Muscle of arm (tissue), 14 donors: ENCODE measurements at places on chromosomes 7 and 10. TPM values are rescaled to one million over a fixed set of nuclear protein-coding genes. Genes with fewer than 3 reads are reported as not detected.
A peak's percentile ranks its signal among the peaks of the same experiment; 100 is the strongest.

CHCHD1 gene
- 36.4 TPM for polyA plus RNA-seq

DNA sequence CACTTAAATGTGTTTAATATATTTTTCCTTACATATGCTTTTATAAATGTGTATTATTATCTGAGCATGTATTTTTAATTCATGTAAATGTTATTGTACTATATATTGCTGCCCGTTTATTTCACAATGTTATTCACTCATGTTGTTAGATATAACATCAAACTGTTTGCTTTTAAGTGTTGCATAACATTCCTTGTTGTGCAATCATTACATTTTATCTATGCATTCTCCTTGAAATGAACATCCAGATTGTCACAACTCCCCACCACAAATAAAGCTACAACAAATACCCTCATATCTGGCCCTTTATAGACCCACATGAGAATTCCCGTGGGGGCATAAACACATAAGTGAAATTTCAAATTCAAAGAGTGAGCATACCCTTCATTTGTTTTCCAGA, 264.2 kb downstream of the HPSE2 start:
- DNase-seq: no peak

GRCh38 chr10:34504534-34504933, 310.6 kb downstream of the PARD3 start:
- DNase-seq: no peak

DNA sequence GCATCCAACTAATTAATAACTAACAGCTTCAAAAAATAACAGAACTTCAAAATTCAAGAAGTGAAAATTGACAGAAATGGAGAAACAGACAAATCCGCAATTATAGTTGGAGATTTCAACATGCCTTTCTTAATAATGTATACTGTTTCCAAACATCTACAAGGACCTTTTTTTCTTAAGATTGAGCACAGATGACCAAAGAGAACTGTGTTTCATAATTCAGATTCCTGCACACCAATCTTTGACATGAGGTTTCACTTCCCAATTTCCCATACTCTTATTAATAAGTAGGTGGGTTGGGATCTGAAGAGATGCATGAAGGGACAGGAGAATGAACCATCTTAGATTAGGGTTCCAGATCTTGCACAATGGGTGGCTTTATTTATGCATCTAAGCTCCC, 24.9 kb upstream of the GIMAP7 start:
- DNase-seq: no peak

- DNase-seq: no peak
Measured at GRCh38 chr7:111485701-111486380, 76.5 kb downstream of the IMMP2L start.

DNA sequence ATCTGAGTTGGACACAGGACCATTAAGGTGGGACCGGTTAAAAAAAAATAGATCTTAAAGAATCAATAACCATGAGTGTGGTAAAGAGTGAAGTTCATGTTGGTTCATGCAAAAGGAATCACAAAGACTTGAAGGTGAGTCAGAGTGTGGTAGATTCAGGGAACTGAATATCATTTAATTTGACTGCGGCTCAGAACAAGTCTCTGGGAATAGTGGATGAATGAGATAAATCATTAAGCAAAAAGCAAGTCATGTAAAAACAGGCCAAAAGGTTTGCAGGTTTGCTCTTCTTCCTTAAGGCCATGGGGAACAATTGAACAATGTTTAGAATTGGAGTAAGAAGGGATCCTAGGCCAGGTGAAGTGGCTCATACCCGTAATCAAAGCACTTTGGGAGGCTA, 385.8 kb downstream of the ETV1 start:
- DNase-seq: no peak

GRCh38 chr7:77315182-77315591, 101.0 kb downstream of the GSAP start:
- DNase-seq: peak; percentile 82

DNA sequence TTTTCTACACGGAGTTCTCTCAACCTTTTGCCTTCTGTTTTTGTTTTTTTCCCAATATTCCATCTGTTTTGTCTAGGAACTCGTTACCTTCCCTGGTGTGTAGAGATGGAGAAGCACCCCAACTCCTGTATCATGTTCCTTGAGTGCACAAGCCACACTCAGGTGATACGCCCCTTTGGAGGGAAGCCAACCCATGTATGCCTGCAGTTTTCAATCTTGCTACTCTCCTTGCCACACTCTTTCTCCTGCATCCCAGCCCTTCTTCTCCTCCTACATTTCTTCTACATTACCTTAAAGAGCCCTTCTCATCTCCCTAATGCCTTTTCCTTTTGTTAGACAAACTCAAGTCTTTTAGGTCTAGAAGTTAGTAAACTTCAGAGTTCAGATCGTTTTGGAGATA, 10.2 kb upstream of the SP4 start:
- no peak for DNase-seq

DNA sequence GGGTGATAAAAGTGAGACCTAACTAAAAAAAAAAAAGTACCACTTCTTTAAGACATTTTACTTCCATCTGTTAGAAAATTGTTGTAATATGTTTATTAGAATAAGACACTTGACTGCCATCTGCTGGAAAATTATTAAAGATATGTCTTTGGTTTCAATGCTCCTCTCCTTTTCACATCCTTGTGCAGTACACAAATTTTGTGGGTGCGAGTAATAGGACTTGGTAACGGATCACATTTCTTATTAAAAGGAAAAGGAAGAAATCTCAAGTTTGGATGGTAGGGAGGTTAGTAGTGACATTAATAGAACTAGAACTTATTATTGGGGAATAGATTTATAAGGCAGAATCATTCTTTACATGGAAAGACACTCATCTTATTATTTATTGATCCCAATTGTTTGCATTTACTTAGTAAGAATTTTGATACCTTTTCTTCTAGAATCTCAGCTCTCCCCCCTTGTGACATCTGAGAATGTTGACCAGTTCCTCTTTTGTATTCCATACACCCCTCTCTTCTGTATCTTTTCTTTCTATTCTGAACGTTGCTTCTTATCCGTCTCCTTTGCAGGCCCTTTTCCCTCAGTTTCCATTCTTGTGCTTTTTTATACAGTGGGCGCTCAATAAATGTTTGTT, 43.0 kb upstream of the RPA3 start:
- DNase-seq: peak; percentile 61

DNA sequence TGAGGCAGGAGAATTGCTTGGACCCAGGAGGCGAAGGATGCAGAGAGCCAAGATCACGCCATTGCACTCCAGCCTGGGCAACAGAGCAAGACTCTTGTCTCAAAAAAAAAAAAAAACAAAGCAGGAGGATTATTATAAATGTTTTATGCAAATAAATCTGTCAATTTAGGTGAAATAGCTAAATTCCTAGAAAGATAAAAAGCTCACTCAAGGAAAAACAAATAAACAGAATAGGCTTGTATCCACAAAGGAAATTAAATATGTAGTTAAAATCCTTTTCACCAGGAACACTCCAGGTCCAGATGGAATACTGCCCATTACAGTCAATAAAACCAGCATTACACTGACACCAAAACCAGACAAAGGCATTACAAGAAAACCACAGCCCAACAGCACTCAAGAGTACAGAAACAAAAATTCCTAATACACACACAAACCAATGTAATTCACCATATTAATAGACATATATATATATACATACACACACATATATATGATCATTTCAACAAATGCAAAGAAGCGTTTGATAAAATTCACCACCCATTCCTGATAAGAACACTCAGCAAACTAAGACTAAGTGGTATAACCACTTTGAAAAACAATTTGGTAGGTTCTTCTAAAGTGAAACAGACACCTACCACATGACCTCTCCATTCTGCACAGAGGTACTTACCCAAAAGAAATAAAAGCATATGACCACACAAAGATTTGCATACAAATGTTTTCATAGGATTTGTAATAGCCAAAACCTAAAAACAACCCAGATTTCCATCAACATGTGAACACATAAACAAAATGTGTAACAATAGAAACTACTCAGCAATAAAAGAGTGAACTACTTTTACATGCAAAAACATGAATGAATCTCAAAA, 38.8 kb downstream of the ABI1 start:
- DNase-seq: no peak

DNA sequence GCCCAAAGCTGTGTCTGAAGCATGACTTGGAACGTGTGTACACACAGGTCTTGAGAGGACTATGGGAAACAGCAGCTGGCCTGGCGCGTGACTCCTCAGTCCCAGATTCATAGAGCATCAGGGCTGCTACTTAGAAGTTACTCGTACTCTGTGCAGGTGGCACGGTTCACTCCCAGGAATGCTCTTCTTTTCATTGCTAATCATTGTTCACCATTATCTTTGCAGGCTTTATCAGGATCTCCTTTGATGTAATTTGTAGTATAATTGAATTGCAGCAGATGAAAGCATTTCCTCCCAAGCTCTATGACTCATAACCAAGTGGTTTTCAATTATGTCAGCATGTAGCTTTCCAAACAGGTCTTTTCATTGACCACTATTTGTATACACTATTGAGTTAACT, 938.9 kb downstream of the NRG3 start:
- no peak for DNase-seq

GRCh38 chr7:134505856-134506255, 21.5 kb upstream of the AKR1B10 start:
- no peak for DNase-seq

GRCh38 chr7:105806592-105807447, 69.6 kb downstream of the ATXN7L1 start:
- DNase-seq: no peak

DNA sequence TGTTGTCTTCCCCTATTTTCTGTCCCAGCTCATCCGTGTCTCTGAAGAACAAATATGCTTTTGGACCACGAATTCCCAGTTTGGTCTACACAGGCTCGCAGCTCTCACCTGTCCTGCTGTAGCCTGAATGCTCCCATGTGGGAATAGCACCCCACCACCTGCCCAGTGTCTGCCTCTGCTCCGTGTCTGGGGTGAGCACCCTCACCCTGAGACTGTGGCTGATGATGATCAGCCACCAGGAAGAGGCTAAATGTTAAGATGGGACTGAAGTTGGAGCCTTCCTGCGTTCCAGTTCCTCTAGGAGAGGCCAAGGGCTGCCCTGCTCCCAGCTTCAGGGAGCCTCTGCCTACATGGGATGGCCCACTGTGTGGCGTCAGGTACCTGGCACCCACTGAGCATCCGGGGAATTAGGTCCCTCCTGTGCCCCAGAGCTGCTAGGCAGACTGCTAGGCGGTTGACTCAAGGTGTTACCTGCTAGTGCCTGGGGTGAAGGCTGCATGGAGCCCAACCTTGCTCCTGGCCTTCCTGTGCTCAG, 3.7 kb downstream of the PGAM2 start:
- no peak for DNase-seq

DNA sequence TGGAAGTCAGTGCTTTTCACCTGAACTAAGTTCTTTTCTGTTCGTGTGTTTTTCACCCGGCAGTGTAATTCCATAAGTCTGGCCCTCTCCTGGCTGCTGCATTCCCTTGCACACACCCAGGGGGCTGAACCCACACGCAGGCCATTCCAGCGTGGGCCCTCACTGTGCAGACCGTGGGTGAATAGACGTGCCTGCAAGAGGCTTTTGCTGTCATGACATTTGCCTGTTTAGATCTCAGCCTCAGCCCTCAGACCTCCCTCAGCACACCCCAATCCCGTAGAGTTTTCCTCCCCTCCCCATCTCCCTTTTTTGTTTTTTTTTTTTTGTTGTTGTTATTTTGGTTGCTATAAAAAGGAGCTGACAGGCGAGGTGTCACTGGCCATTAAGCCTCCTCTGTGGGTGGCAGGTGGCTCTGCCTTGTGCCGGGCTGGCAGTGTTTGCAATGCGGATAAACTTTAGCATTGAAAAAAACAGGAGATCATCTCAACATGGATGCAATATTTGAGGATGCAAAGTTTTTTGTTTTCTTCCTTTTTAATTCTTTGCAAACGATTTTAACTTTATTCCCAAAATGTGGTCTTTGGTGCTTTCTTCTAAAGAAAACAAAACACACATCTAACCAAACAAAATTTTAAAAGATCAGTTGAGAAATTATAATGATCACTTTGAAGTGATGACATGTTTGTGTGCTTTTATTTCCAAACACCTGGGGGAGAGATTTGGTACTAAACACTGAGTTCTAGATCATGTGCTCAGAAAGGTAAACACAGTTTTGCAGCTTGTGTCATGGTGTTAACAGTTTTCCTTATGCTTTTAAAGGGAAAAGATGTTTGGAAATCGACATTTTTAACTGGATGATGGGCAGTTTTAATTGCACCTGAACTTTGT, 58.8 kb downstream of the WDR37 start:
- DNase-seq: no peak

- no peak for DNase-seq
Measured at GRCh38 chr7:45150199-45150598, 7.4 kb upstream of the RAMP3 start.

- no peak for DNase-seq
Measured at GRCh38 chr10:11678074-11678793, 63.9 kb upstream of the ECHDC3 start.

DNA sequence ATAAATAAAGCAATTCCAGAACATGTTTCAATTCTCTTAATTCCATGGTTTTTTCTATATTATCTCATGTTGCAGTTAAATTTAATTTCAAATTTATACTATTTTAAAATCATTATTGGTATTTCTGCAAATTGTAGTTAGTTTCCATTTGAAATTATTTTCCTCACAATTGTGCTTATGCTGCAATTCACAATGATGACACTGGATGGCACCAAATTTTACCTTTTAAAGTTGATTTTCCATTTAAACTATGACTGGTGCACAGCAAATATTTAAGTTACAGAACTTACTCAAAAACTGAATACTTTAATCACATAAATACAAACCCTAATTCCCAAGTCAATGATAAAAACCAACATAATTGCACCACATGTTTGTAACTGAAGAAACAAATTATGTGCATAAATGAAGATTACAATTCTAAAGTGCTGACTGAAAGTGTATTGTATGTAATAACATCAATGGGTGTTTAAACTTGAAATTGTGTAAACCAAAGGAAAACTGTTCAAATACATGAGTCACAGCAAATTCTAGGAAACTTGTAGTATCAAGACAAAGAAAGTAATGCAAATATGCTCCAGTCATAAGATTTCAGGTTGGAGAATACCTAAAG, 75.3 kb upstream of the AASS start:
- peak; percentile 15 for DNase-seq

- DNase-seq: no peak
Measured at GRCh38 chr10:35882422-35883150, 240.5 kb upstream of the FZD8 start.

GRCh38 chr10:11180228-11180627, 162.6 kb downstream of the CELF2 start:
- DNase-seq: no peak

DNA sequence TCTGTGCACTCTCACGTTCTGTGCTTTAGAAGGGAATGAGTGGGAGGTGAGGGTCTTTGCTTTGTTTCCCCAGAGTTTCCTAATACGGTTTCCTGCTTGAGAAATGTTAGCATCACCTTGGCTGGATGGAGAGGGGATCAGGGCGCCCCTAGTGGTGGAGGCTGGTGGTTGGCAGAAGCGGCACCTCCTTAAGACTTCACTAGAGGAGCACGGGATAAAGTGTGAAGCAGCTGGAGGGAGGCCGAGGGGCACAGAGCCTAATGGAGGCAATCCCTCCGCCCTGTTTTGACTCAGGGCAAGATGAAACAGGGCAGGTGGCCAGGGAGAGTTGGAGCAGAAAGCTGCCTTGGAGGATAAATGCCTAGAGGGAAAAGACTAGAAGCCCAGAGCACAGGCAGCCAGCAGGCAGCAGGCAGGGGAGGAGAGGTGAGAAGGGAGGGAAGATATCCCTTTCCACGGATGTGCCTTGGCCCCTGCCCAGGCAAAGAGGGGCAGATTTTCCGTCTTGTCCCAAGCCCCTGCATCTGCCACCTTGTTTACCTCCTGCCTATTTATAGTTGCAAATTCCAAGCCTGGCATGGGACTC, 56.0 kb upstream of the BTRC start:
- peak; percentile 51 for DNase-seq
